ENCODE measurements at places on chromosomes 11 and 22.

GRCh38 chr11:19576903-19577302 is 135.7 kb upstream of the NAV2 start:
- DNase-seq, result no peak

DNA sequence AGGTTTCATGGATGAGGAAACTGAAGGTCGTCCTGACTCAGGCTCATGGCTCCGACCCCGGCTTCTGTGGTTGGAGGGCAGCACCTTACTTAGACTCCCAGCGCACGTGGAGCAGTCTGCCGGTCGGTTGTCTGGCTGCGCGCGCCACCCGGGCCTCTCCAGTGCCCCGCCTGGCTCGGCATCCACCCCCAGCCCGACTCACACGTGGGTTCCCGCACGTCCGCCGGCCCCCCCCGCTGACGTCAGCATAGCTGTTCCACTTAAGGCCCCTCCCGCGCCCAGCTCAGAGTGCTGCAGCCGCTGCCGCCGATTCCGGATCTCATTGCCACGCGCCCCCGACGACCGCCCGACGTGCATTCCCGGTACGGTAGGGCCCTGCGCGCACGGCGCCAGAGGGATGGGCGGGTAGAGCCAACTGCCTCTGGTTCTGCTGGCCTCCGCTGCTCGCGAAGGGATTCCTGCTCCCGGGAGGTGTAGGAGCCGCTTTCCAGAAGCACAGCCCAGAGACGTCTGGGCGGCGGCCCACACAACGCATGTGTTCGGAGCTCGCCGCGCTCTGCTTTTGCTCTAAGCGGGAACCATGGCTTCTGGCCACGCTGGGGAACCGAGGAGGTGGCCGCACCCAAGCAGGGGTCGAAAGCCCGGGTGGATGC is at the start of gene LDHA:
LDHA (plus strand) TSS at position 289 of the 653 bp plus-strand sequence. CDS start 2,280 bp downstream, outside the sequence.
- peak; percentile 95 for DNase-seq

- DNase-seq, result no peak
These were observed 19.3 kb downstream of the EIF3F start for GRCh38 chr11:8006349-8006977.

DNA sequence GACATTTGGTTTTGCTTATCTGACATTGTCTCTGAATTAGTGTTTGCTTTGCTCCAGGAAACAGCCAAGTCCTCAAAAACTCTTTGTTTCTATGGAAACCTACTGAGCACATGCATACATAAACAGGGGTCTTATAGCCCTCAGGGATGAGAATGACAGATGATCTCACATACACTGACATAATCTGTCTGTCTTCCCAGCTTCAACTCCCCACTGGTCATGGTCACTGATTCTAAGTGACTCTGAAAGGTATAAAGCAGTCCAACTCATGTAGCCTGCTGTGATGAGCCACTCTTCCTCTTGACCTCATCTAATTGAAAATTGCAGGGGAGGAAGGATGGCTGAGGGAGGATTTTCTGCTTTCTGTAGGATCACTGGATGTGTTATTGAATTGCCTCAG is 12.6 kb downstream of the ZNF143 start:
- DNase-seq, result no peak

DNA sequence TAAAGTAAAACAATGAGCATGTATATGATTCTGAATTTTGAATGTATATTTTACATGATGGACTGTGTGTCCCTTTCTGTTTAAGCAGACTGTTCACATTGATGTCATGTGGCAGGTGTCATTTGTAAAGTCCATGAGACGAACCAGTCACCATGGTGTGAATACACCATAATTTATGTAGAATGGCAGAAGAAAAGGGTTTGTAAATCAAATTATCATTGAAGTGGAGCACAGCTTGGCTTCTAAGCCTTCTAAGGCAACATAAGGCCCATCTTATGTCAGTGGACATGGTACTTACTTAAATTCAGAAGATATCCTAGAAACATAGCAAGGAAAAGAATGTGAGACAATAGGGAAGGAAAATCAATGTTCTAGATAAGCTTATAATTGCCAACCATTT is 4.4 kb downstream of the MAP6 start:
- DNase-seq, result no peak

GRCh38 chr11:115222863-115223530 is 281.2 kb downstream of the CADM1 start:
- no peak for DNase-seq

- DNase-seq, result peak; percentile 77
These were observed at the start of gene RAC2 for GRCh38 chr22:37244114-37244921. Gene RAC2 (minus strand): TSS chr22:37244269. CDS start chr22:37244148, 121 bp downstream.

DNA sequence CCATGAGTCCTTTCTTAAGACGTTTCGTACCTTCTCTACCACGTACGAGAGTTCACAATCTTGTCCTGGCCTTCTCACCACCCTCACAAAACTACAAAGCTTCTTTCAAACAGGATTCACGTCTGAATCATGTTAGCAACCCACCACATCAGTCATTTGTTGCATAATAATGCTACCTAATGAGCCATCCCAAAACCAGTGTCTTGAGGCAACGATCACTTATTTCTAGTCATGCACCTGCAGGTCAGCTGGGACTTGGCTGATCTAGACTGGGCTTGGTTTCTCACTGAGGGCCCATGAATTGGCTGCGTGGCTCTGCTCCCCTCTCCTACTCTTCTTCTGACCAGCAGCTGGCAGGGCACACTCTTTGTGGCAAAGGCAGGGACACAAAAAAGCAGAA is 28.3 kb downstream of the LARGE1 start:
- no peak for DNase-seq

DNA sequence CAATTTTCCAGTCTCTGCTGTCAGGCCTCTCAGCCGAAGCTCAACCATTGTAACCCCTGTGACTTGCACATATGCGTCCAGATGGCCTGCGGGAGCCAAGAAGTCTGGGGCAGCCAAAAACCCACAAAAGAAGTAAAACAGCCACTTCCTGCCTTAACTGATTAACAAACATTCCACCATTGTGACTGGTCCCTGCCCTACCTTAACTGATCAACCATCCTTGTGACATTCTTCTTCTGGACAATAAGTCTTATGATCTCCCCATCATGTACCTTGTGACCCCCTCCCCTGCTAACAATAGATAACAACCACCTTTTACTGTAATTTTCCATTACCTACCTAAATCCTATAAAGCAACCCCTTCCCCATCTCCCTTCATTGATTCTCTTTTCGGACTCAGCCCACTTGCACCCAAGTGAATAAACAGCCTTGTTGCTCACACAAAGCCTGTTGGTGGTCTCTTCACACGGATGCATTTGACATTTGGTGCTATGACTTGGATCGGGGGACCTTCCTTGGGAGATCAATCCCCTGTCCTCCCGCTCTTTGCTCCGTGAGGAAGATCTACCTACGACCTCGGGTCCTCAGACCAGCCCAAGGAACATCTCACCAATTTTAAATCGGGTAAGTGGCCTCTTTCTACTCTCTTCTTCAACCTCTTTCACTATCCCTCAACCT is 1.3 kb upstream of the NDUFC2 start:
- DNase-seq, result no peak

GRCh38 chr11:111046291-111046690 is 199.2 kb upstream of the POU2AF2 start:
- no peak for DNase-seq

DNA sequence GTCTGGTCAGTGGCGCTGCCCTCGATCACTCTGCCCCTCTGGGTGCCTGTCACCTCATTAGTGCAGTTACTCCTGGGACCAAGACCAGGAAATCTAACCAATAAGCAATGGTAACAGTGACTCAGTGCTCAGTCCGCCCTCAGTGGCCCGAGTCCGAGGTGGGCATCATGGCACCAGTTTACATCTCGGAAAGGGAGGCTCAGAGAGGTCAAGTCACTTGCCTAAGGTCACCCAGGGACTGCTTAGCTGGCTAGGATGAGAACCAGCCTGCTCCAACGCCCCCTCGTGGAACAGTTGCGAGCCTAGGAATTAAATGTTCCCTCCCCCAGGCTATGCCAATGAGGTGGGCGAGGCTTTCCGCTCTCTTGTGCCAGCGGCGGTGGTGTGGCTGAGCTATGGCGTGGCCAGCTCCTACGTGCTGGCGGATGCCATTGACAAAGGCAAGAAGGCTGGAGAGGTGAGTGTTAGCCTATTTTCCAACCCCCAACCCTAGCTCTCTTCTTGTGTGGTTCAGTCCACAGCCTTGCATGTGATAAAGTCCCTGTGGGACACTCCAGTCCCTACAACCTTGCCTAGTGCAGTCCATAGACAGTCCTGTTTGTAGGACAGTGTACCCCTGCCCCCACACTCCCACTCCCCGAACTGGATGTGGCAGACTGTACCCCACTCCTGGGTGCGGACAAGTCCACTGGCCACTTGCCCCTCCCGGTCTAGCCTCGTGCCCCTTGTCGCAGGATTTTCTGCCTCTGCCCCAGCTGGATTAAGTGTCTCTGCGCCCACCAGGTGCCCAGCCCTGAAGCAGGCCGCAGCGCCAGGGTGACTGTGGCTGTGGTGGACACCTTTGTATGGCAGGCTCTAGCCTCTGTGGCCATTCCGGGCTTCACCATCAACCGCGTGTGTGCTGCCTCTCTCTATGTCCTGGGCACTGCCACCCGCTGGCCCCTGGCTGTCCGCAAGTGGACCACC is 1.1 kb downstream of the MTFP1 start:
- peak; percentile 67 for DNase-seq

GRCh38 chr11:442611-443081 is 835 bp upstream of the ANO9 start:
- no peak for DNase-seq

DNA sequence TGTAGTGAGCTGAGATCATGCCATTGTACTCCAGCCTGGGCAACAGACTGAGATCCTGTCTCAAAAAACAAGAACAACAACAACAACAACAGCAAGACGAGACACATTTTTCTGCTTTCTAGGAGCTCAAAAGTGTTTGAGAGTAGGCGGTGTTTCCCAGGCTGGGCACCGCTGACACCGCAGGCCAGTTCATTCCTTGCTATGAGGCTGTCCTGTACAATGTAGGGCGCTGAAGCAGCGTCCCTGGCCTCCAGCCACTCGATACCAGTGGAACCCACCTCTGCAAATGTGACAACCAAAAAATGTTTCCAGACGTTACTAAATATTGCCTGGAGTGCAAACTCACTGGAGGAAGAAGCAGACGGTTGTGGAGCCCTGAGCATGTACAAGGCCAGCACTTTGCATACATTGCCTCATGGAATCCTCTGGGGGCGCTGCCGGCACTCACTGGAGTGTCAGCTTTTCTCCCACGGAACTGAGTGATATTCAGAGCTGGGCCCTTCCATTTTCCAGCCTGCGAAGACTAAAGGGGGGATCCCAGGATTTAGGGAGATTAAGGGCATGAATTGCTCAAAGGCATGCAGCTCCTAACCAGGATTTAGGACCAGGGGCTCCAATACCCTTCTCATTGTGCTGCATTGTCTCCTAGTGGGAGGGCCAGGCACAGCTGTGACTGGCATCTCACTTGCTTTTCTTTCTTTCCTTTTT is 5.8 kb upstream of the MIEF1 start:
- DNase-seq, result peak; percentile 33

- DNase-seq, result no peak
These were observed 40.8 kb upstream of the FTH1 start for GRCh38 chr11:62008193-62008592.

- DNase-seq, result no peak
These were observed 70.8 kb downstream of the MED15 start for GRCh38 chr22:20578192-20578591.

DNA sequence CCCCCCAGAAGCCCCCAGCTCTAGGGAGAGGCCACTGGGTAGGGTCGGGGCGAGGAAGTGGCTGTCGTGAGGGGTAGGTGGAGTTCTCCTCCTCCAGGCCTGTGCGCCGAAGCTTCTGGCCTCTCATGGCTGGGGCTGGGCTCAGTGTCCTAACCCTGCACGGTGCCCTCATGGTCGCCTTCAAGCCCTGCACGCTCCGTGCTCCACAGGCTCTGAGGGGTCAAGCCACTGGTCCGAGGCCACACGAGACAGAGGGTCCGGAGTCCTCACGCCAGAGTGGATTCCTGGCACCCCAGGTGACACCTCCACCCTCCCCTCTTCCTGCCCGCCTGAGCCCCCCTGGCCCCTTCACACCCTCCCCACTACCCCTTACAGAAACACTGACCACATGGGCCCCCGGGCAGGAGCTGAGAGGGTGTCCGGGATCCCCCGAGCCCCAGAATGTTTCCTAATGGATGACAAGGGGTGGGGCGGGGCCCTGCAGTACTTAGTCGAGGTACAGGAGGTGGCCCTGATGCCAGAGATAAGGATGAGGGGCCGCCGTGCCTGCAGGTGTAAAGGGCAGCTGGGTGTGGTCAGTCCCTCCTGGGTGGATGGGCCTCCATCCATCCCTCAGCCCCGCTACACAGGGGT is 997 bp upstream of the CDHR5 start:
- DNase-seq, result peak; percentile 14

- no peak for DNase-seq
These were observed 247.3 kb downstream of the MN1 start for GRCh38 chr22:27554106-27554811.

DNA sequence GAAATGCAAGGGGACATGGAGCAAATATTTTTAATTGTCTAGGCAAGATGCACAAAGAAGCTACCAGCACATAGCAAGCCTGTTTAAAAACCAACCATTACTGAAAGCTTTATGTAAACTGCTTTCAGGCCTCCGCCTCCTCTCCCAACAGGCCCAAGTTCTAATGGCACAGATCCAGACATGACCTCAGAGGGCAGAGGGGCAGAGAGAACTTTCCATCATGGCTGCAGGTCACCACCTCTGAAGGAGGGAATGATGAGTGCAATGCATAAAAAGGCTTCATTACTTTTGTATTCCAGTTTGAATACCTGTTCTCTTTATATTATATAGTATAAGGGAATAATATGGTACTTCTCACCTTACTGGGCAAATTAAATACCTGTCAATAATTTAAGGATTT is 15.2 kb downstream of the DDX17 start:
- DNase-seq, result no peak

DNA sequence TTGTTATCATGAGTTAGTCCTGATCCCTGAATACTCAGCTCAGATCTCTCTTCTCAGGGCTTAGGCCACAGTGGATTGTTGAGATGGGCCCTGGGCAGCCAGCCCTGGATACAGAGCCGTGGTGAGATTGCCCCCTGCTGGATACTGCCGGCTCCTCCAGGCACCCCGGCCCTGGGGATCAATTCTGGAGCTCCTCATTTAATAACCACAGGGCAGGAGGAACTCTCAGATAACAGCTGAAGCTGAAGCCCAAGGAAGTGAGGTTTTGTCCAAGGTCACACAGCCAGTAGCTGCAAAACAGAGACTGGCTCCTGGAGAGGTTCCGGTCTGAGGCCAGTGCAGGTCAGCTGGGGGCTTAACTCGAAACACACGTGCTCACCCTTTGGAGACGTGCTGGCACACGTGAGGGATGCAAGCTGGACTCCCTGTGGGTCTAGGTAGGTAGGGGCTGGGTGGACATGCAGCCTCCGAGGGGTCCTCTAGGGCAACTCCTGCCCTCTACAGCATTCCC is 16.0 kb downstream of the USH1C start:
- DNase-seq, result no peak

GRCh38 chr11:76769645-76770586 is 13.2 kb upstream of the TSKU start:
- DNase-seq, result no peak

DNA sequence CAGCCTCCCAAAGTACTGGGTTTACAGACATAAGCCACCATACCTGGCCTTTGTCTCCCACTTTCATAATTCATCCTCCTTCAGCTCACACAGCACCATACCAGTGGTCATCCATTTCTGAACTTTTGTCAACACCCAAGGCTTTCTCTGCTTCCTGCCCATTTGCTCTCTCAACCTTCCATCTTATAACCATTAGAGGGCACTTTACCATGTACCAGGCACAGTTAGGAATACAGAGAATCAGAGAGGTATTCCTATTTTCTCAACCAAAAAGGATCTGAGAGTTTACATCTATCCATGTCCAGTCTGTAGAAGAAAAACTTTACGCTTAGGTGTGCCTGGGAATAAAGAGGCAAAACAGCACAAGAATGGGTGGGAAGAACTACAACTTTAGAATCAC is 397.6 kb downstream of the BUD13 start:
- no peak for DNase-seq

GRCh38 chr11:107268977-107269376 is 188.6 kb downstream of the CWF19L2 start:
- no peak for DNase-seq
